ENCODE measurements at places on chromosomes 13 and 19.
A peak's percentile ranks its signal among the peaks of the same experiment; 100 is the strongest.

- DNase-seq, result peak; percentile 52
Observed at GRCh38 chr19:1935484-1936208, 5.3 kb upstream of the CSNK1G2 start.

- DNase-seq, result peak; percentile 34
Observed at GRCh38 chr13:33931397-33932311, 113.7 kb downstream of the RFC3 start.

- peak; percentile 29 for DNase-seq
Observed at GRCh38 chr13:90968166-90968904, 379.2 kb upstream of the MIR17HG start.

DNA sequence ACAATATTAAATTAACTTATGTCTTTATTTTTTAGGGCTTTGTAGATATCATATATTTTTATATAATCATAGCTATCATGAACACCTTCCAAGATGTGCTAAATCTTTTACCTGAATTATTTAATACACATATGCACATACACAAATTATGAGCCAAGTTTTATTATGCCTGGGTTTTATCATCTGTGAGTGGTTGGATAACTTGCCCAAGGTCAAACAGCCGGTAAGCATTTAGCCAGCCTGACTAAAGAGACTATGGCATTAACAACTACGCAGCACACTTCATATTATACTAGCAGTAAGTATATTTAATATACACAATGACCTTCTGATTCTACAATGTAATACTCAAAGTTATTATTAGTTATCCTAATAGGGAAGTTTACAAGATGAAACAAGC lies 132.7 kb downstream of the FREM2 start:
- DNase-seq, result no peak

Measured in globus pallidus (tissue), 1 donor.